ENCODE measurements at places on chromosomes 13 and 19.
A peak's percentile ranks its signal among the peaks of the same experiment; 100 is the strongest.

GRCh38 chr19:12380444-12380737, 14.9 kb upstream of the ZNF442 start:
- DNase-seq: no peak

DNA sequence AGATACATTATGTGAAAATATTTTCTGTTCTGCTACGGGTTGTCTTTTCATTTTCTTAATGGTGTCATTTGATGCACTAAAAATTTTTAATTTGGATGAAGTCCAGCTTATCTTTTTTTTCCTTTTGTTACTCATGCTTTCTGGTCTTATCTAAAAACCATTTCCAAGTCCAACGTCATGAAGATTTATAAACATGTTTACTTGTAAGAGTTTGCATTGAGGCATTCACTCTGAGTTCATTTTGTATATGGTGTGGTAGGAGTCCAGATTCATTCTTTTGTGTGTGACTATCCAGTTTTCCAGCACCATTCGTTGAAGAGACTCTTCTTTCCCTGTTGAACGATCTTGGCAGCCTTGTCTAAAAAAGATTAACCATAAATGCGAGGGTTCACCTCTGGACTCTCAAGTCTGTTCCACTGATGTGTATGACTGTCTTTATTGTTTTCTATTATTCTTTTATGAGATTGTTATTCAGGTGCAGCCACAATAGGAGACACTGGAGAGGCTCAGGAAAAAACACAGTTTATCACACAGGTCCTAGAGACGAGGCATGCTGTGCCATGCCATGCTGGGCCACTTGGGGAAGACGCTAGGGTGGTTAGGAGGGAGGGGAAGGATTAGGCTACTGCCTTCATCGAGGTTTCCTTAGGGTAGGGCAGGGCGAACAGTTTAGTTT, 35.0 kb downstream of the NAA16 start:
- no peak for DNase-seq

GRCh38 chr19:44164673-44165512, at the start of gene ZNF226:
ZNF226 (plus strand) TSS chr19:44165100; CDS start chr19:44170081, 4,981 bp downstream.
- DNase-seq: peak; percentile 91

DNA sequence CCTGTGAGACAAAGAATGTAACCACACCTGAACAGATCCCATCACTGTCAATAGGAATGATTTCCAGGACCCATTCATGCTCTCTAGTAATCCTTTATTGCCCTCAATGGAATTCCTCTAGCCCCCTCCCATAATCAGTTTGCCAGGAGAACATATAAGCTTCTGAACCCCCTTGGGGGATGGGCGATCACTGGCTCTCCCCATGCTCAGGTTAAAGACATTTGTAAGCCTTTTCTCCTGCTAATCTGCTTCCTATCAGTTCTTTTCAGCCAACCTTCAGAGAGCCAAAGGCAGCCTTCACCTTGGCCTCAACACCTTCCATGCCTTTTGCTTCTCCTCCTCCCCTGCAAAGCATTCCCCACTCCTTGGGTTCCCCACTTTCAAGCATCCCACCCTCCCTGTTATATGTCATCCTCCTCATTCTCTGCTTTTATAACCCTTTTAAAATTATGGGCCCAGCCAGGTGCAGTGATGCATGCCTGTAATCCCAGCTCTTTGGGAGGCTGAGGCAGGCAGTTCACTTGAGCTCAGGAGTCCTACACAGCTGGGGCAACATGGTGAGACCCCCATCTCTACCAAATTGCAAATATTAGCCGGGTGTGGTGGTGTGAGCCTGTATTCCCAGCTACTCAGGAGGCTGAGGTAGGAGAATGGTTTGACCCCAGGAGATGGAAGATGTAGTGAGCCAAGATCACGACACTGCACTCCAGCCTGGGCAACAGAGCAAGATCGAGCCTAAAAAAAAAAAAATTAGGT, 12.4 kb downstream of the DPRX start:
- DNase-seq: no peak

GRCh38 chr19:45761714-45762113, 7.3 kb downstream of the SIX5 start:
- no peak for DNase-seq

DNA sequence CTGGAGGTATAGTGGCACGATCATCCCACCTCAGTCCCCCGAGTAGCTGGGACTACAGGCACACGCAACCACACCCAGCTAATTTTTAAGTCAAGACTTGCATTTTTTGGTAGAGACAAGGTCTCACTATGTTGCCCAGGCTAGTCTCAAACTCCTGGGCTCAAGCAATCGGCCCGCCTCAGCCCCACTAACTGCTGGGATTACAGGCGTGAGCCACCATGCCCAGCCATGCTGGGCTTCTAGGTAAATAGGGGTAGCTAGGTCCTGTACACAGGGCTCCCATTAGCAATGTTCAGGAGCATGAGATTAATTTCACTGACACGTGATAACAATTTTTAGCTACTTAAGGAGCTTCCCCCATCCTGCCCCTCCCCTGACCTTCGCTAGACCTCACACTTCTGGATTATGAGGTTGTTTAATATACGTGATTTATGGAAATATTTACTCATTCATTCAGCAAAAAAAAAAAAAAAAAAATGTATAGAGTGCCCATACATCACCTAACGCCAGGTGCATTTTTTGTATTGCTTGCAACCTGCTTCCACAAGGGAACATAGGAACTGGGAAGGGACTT, 19.2 kb downstream of the TMEM272 start:
- no peak for DNase-seq
